ENCODE measurements at places on chromosomes 12 and 14. TPM values are rescaled to one million over a fixed set of nuclear protein-coding genes. Genes with fewer than 3 reads are reported as not detected.
A peak's percentile ranks its signal among the peaks of the same experiment; 100 is the strongest.

- no peaks in the 10 kb centered on the region for H3K36me3 ChIP-seq
- no peaks in the 10 kb centered on the region for H3K4me1 ChIP-seq
- no peak overlapping the region for H3K27ac ChIP-seq
- no peaks in the 10 kb centered on the region for H3K27me3 ChIP-seq
- H3K4me3 ChIP-seq: no peak overlapping the region
These were observed 130.6 kb upstream of the MDM1 start for GRCh38 chr12:68462803-68463202.

The PROX2 gene
- polyA plus RNA-seq: 2.2 TPM

The IKZF4 gene
- 24.0 TPM for polyA plus RNA-seq

DNA sequence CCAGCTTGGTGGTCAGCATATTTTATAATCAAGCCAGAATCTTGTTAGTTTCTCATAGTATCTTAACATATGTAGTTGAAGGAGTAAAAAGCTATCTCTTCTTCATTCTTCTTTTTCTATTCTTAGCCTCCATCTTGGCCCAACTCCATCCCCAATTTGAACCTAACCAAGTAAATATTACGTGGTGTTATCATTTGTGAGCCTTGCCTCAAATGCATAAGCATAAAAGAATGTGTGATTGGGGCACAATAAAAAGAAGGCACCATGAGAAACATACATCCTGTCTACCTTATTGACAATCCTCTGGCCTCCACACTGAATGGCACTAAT is 181.4 kb upstream of the BMP4 start:
- H3K4me3 ChIP-seq: no peak overlapping the region
- H3K4me1 ChIP-seq: no peaks in the 10 kb centered on the region
- H3K27ac ChIP-seq: no peak overlapping the region
- no peaks in the 10 kb centered on the region for H3K36me3 ChIP-seq
- DNase-seq: no peak
- no peaks in the 10 kb centered on the region for H3K27me3 ChIP-seq

DNA sequence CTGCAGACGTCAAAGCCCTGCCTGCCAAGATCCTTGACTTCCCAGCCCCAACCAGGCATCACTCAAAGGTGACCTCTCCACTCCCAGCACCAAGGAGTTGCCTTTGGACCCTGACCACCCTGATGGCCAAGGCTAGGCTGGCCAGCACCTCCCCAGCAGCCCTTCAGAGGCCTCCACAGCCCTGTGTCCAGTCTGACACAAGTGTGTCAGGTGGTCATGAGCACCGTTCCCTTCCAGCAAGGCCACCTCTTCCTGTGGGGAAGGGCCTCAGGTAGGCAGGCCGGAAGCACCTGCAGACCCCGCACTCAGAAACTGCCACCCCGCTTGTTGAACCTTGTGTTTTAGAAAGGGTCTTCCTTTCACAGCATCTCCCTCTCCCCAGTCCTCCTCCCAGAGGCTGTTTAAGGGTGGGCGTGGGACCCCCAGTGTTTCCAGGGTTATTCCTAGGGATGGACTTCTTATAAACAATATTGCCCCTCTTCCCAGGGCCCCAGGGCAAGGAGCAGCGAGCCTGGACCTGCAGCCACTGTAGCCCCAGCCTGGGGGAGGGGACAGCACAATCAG is 13.2 kb upstream of the INF2 start:
- no peaks in the 10 kb centered on the region for H3K27me3 ChIP-seq
- H3K27ac ChIP-seq: no peak overlapping the region
- DNase-seq: no peak
- no peaks in the 10 kb centered on the region for H3K36me3 ChIP-seq
- H3K4me1 ChIP-seq: peaks cover 25% of the 10 kb centered on the region
- no peak overlapping the region for H3K4me3 ChIP-seq

The SYT1 gene
- 5.3 TPM for polyA plus RNA-seq

The SSTR1 gene
- 4.6 TPM for polyA plus RNA-seq

- no peaks in the 10 kb centered on the region for H3K36me3 ChIP-seq
- no peaks in the 10 kb centered on the region for H3K27me3 ChIP-seq
- H3K27ac ChIP-seq: no peak overlapping the region
These were observed 417.6 kb downstream of the PCNX1 start for GRCh38 chr14:71324767-71325272.

DNA sequence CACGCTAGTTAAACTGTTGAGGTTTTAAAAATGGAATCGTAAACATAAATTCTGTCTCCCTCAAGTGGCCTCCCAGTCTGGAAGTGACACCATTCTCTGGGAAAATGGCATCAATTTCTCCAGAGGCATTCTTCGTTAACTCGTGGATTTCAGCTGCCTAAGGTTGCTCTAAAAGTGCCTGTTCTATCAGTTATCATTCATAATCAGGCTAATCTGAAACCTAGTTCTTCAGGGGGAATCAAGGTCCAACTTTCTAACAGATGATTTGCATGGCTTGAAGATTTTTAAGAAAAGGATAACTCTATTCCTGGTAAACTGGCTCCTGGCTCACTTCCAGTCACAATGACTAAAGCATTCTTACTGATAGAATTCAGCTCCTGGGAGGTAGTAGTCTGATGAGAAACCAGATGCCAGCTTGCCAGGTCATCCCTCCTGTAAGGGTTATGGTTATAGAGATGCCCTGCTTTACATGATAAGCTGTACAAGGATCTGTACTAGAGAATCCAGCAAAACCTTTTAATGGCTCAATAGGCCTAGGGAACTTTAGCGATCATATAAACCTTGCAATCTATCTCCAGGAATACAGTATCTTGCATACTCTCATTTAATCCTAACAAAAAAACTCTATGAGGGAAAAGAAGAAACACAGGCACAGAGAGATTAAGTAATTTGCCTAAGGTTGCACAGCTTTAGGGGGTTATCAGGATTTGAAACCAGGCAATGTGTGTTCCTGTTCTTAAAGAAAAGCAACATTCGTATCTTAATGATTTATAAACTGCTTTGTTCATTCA is 1.5 kb downstream of the L3HYPDH start:
- H3K36me3 ChIP-seq: no peaks in the 10 kb centered on the region
- peaks cover 66% of the 10 kb centered on the region for H3K4me1 ChIP-seq
- no peaks in the 10 kb centered on the region for H3K27me3 ChIP-seq
- no peak for DNase-seq
- peak overlapping the region; percentile 93 for H3K27ac ChIP-seq
- H3K4me3 ChIP-seq: peak overlapping the region; percentile 93

DNA sequence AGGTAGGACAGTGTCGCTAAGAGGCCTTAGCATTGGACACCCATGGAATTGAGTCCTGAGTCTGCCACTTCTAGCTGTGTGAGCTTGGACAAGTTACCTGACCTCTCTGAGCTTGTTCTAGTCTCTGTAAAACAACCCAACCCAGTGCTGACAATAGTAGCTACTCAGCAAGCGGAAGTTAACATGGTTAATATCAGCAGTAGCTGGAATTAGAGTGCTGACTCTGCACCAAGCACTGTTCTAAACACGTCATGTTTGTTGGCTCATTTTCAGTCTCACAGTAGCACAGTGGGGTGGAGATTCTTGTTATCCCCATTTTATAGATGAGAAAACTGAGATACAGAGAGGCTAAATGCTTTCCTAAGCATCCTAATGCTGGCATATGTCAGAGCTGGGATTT is 47.5 kb upstream of the RIN3 start:
- no peak overlapping the region for H3K4me3 ChIP-seq
- no peak overlapping the region for H3K27ac ChIP-seq
- no peak for DNase-seq
- H3K4me1 ChIP-seq: peaks cover 25% of the 10 kb centered on the region
- H3K27me3 ChIP-seq: no peaks in the 10 kb centered on the region
- no peaks in the 10 kb centered on the region for H3K36me3 ChIP-seq

DNA sequence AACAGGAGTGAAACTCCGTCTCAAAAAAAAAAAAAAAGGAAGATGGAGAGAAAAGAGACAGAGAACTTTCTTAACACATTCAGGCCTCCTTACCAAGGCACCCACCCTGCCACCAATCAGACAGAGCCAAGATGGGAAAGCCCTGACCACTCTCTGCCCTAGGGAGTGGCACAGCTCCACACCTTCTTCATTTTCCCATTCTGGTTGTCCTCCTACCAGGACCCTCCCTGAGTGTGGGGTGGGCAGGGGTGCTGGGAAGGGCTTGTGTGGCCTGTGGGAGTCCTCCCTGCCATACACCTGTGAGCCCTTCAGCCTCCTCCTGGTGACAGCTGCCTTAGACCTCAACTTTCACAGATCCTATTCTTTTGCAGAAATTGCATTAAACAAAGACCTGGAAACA is 513.6 kb downstream of the BCL11B start:
- DNase-seq: no peak
- no peaks in the 10 kb centered on the region for H3K36me3 ChIP-seq
- no peaks in the 10 kb centered on the region for H3K27me3 ChIP-seq
- no peak overlapping the region for H3K4me3 ChIP-seq
- H3K4me1 ChIP-seq: no peaks in the 10 kb centered on the region
- no peak overlapping the region for H3K27ac ChIP-seq

- H3K36me3 ChIP-seq: no peaks in the 10 kb centered on the region
- no peak overlapping the region for H3K4me3 ChIP-seq
- no peak overlapping the region for H3K27ac ChIP-seq
- H3K4me1 ChIP-seq: no peaks in the 10 kb centered on the region
- no peak for DNase-seq
- H3K27me3 ChIP-seq: no peaks in the 10 kb centered on the region
These were observed 14.8 kb downstream of the OR6J1 start for GRCh38 chr14:22629361-22629760.

DNA sequence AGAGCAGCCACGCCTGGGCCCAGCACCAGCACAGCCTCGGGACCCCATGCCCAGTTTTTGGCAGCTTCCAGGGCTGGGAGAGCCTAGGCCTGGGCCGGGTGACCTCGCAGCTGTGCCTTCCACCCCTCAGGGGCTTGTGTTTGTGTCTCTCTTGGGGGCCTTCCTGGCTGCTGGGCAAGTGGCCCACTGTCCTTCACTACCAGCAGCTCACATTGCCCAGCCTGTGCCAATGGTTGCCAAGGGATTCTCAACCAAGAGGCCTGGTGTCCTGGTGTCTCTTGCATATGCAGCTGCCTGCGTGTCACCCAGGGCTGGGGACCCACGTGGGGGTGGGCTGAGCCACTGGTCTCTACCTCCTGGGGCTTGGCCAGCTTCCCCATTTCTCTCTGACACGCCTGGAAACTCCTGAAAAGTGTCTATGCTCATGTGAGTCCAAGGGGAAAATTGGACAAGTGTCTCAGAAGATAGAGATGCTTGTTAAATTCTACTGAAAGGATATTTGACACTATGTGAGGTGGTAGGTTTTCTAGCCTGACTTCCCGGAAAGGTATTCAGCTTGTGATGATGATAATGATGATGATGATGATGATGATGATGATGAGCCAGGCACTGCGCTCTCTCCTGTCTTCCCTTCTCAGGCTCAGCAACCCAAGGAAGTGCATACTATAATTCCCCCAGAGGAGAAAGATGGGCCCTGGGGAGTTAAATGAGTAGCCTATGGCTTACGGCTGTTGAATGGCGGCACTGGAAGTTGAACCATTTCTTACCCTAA is 48.8 kb upstream of the ESRRB start:
- H3K27me3 ChIP-seq: no peaks in the 10 kb centered on the region
- H3K36me3 ChIP-seq: no peaks in the 10 kb centered on the region
- no peak overlapping the region for H3K27ac ChIP-seq
- H3K4me1 ChIP-seq: no peaks in the 10 kb centered on the region
- no peak for DNase-seq
- no peak overlapping the region for H3K4me3 ChIP-seq

- peak; percentile 16 for DNase-seq
- H3K36me3 ChIP-seq: peaks cover 56% of the 10 kb centered on the region
- no peak overlapping the region for H3K27ac ChIP-seq
These were observed 3.5 kb downstream of the RSRC2 start for GRCh38 chr12:122523280-122523679.

DNA sequence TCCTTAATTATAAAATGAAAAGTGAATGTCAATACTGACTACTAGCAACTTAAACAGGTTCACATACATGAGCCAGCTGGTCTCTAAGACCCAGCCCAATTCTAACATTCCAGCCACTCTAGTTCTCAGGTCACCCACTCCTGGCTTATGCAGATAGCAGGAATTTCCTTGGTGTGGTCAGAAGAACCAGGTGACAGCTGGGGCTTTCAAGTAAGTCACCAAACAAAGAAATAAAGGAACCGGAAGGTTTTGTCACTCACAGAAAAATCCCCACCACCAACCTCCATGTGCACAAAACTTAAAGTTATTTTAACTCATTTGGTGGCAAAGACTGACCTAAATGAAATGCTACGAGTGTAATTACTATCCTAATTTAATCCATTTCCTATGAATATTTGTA is 129.6 kb upstream of the CDKN3 start:
- no peaks in the 10 kb centered on the region for H3K36me3 ChIP-seq
- H3K27ac ChIP-seq: no peak overlapping the region
- H3K27me3 ChIP-seq: no peaks in the 10 kb centered on the region
- no peak overlapping the region for H3K4me3 ChIP-seq

DNA sequence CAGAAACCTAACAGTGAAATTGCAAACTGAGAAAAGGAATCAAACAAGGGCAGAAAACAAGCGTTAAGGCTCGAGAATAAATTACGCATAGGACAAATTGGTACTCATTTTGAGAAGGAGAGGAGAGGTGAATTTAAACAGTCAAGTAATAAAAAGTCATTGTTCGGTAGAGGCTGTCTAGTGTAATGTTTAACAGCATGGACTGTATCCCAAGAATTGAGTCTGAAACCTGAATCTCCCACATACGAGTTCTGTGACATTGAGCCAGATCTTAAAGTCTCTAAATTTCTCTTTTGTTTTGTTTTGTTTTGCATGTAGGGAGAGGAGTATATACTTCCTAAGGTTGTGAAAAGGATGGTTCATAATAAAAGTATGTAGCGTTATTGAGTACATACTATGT is 216.5 kb upstream of the BTG1 start:
- H3K4me1 ChIP-seq: peaks cover 13% of the 10 kb centered on the region
- H3K36me3 ChIP-seq: no peaks in the 10 kb centered on the region
- no peak for DNase-seq
- H3K27ac ChIP-seq: no peak overlapping the region

DNA sequence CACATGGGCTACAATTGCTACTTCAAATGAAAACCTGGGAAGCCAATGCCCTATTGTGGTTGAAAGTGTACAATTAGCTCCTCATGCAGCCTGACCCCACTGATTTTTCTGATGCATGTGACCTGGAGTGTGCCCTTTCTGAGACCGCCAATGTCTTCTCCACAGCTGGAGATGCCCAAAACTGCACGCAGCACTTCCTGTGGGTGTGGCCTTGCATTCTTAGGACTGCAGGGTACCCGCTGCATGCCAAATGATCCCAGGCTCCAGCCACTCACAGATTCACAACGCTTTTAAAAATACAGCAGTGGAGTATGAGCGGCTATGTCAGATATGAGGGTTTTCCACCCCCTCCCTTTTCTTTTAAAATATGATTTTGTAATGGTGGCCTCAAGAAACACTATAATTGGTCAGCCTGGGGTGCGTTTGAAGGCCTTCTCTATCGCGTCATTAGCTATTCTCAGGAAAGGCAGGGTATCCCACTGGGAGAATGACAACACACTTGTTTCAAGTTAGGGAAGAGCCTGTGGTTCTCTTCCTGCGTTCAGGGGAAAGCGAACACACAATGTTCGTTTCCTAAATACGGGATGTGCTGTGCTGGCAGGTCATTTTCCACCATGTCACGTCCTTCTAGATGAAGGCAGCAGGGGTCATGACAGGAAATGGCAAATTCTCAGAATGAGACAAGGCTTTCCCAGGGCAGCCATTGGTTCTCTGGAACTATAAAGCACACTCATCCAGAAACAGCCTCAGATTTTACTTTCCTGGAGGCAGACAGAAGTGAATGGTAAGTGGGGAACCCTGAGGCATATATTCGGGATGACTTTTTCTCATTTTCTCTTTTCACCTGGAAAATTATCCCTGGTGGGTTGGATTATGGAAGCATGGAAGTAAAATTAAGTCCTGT is at the start of gene APOLD1:
Gene APOLD1, plus strand, starts transcription at position 749 of the 904 bp plus-strand sequence. Its CDS starts 33 bp downstream, at position 782.
- H3K36me3 ChIP-seq: no peaks in the 10 kb centered on the region
- peak within 1 kb of the TSS; percentile 87 for H3K27ac ChIP-seq
- peak within 1 kb of the TSS; percentile 85 for H3K4me3 ChIP-seq
- H3K27me3 ChIP-seq: no peaks in the 10 kb centered on the region

- no peaks in the 10 kb centered on the region for H3K27me3 ChIP-seq
- no peaks in the 10 kb centered on the region for H3K36me3 ChIP-seq
- no peak for DNase-seq
- H3K27ac ChIP-seq: no peak overlapping the region
- H3K4me3 ChIP-seq: no peak overlapping the region
These were observed 29.7 kb downstream of the KTN1 start for GRCh38 chr14:55609681-55610080.

All from left lung (tissue), 14 donors.